Stimulated activated CD8-positive, alpha-beta memory T cell treated with anti-CD3 and anti-CD28 coated beads, Interleukin-4, amount 100 ng/mL, for 4 hours (primary cell): ENCODE measurements at places on chromosomes 3 and 15.

DNA sequence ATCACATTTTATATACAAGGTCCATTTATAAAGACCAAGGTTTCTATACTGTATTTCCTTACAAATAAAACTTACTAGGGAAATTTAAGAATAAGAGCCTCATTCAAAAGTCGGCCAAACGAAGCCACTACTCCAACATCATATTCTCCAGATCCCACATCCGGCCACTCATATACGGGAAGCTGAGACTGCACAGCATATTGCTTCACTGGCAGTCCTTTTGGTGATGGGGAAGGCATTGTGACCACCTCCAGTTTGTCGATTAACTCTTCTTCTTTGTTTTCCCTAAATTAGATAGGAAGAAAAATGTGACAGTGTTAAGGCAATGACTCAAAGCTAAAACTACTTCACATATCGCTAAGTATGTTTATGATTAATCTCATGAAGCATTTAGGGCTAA, 2.7 kb downstream of the MTFMT start:
- no peak for DNase-seq

- no peak for DNase-seq
These were observed 395.3 kb downstream of the IL5RA start for GRCh38 chr3:2714834-2715233.

DNA sequence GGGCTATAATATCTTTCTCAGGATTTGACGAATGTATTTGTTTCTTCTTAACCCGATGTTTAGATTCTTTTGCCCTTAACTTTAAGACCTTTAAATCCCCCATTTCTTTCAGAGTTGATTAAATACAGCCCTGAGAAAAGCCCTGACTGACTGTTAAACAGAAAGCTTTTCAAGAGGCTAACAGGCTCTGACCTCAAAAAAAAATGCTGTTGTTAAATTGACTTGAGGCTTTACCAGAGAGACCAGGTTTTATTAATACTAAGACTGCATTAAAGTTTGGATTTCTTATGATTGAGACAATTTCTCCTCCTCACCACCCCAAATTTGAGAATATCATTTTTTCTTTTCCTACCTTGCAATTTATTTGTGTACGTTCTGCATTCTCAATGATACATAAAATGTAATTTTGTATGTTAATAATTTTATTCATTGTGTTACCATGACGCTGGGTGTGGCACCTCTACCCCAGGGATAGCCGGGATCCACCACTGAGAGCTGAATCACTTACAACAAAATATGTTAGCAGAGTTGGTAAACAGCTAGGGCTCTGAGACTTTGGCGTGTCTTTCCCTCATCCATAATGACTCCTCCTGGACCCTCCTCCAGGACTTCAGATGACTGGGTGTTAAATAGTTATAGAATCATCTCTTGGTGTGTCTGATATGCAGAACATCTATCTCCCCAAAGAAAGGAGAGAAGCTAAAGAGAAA, 753.5 kb downstream of the NAALADL2 start:
- no peak for DNase-seq

GRCh38 chr3:107404727-107405469, 27.7 kb downstream of the CCDC54 start:
- DNase-seq = no peak

DNA sequence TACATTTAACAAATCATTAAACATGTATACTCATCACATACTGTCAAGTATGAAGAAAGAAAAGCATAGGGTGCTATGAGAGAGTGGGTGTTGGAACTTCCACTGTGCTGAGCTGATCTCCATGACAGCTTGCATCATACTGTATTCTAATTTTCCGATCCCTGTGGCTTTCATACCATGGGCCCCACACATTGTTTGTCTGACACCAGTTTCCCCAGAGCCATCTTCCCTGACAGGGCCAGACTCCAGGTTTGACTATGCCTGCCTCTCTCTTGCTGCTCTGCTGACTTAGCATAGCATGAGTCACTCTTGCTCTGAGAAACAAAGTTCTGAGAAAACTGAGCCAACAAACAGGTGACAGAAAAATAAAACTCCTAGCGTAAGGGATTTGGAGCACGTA, 37.0 kb upstream of the CASR start:
- DNase-seq = no peak

- no peak for DNase-seq
These were observed 810.5 kb upstream of the NECTIN3 start for GRCh38 chr3:110261141-110261540.

DNA sequence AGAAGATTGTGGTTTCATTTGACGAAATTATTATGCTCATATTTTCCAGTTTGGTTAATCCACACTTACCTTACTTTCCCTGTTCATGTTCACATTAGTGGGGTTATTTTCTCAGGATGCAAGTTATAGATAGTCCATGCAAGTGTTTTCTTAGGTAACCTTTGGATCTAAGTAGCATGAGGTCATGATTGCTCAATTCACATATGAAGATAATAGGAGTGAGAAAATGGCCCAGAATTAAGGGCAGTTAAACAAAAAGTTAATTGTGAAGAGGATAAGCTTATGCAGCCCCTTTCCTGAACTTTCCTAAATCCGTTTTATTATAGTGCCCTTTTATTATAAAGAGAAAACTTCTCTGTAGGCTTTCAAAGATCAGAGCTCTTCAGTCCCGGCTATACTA, 83.4 kb downstream of the CD200R1L start:
- DNase-seq = no peak

DNA sequence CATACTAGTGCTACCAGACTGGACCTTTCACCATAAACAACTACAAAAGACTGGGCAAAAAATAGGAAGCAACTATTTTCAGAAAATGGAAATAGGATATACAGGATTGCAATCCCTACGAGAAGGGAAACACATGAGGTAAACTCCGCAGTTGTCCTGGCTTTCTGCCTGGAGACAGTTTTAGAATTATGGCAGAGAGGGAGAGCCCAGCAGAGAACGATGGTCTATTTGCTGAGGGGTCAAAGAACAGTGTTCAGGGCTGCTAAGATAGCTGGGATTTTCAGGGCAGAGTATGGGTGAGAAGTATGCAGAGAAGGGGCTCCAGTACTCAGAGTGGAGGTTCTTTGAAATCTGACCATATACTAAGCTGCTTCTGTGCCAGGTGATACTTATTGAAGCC, 163.4 kb downstream of the CHDH start:
- DNase-seq = no peak

DNA sequence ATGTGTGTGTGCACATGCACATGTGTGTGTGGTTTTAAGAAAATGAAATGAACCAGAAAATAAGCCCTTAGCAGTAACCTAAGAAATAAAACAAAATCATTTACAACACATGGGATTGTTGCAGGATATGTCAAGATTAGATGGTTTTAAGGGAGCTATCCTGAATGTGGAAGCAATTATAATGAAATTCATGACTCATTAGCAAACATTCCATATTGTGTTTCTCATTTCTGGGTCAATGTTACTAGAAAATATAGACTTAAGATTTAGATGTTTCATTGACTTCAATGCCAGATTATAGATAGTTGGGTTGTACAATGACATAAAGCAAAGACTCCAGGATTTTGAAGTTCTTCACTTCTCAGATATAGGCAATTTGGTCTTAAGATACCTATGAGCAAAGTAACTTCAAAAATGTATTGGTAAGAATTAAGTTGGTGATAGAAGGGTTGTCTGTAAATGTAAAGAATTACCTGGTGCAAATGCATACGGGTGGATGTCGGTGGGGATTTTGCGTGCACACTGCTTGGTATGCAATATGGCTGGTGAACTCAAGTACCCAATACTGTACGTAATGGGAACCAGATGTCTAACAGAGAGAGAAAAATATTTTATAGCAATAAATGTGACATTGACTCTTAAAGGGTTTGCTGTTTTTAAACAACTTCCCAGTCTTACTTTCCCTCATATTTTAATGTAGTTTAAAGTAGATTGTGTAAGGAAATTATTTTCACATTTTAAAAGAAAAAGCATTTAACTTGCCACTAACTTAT, 53.9 kb upstream of the NR2F2 start:
- no peak for DNase-seq

DNA sequence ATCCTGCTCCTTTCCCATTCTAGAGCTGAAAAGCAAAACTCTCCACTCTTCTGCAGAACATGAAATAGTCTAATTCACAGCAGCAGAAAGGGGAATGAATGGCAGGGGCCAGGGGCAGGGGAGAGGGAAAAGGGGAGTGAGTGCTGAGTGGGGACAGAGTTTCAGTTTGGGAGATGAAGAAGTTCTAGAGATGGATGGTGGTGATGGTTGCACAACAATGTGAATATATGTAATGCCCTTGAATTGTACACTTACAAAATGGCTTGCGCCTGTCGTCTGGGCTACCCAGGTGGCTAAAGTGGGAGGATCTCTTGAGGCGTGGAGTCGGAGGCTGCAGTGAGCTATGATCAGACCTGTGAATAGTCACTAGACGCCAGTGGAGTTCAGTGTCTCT, 78.5 kb upstream of the MEF2A start:
- no peak for DNase-seq

- no peak for DNase-seq
These were observed 298.8 kb upstream of the UMPS start for GRCh38 chr3:124431331-124431994.

GRCh38 chr3:188700501-188700900, 471.3 kb upstream of the TPRG1 start:
- no peak for DNase-seq

GRCh38 chr3:170804078-170804477, 65.9 kb downstream of the RPL22L1 start:
- DNase-seq = no peak

DNA sequence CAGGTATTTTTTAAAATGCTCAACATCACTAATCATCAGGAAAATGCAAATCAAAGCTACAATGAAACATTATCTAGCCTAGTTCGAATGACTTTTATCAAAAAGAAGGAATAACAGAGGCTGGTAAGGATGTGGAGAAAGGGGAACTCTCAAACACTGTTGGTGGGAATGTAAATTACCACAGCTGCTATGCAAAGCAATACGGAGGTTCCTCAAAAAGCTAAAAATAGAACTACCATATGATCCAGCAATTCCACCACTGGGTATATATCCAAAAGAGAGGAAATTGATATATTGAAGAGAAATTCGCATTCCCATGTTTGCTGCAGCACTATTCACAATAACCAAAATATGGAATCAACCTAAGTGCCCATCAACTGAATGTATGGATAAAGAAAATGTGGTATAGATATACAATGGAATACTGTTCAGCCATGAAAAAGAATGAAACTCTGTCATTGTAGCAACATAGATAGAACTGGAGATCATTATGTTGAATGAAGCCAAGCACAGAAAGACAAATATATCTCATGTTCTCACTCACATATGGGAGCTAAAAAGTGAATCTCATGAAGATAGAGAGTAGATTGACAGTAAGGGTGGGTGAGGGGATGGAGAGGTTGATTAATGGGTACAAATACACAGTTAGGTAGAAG, 19.7 kb upstream of the CLN6 start:
- DNase-seq = no peak

GRCh38 chr15:46709460-46710083, 1007.7 kb upstream of the SEMA6D start:
- DNase-seq = no peak

DNA sequence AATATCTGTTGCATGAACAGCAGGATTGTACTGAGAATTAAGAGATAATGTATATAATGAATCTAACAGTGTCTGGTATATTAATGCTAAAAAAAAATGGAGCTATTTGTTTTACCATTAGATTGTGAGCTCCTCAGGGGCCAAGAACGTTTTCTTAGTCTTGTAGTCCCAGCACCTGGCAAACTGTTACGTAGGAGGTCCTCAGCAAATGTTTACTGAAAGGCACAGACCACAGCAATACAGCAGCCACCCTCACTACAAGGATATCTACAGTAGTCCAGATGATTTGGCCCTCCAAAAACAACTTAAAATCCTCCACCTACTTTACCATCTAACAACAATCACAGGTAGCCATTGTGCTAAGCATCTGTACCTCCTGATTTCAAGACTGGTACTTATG, 59.7 kb downstream of the MSL2 start:
- DNase-seq = no peak
